ENCODE measurements at places on chromosomes 3 and 15.
A peak's percentile ranks its signal among the peaks of the same experiment; 100 is the strongest.

DNA sequence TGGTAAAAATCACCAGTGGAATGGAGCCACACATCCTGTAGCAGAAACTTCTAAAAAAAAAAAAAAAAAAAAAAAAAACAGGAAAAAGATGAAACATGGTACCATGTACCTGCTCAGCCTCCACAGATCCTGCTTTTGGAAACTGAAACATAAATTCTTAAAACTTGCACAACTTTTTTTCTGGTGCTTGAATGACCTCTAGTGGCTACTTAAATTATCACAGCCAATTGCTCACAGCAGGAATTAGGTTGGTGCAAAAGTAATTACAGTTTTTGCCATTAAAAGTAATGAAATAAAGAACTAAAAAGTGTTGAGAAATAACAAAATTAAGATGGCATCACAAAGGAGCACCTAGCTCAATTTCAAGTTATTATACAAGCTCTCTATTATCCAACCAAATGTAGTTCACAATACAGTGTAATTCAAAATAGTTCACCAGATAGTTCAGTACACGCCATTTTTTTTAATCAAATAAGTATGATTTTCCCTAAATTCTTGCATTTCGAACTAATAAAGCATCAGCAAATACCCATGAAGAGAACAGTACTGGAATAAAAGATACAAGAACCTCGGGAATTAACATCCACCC lies 80.6 kb downstream of the ULK4 start:
- peak; percentile 27 for DNase-seq

- DNase-seq = no peak
Measured at GRCh38 chr15:33476908-33477307, 166.1 kb downstream of the RYR3 start.

- peak; percentile 84 for DNase-seq
Measured at GRCh38 chr15:51726302-51727073, 11.0 kb downstream of the LYSMD2 start.

GRCh38 chr3:110804856-110805255 lies 266.8 kb upstream of the NECTIN3 start:
- no peak for DNase-seq

DNA sequence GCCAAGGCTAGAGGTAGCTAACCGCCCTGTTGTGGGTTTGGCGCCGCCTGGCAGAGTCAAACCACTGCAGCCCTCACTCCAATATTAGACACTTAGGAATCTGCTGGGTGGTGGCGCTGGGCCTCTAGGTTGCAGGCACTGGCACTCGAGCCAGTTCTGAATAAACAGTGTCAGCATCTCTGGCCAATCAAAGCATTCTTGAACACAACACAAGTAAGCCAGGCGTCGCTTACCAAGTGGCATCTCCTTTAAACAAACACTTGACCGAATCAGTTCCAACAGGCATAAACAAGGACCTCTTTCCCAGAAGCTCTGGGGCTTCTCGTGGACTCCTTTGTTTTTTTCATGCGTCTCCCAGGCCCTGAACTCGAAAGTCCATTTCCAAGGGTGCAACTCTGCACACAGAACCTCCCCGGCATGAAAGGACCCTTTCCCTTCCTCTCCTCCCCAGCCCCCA lies 82.3 kb downstream of the LRIG1 start:
- DNase-seq = no peak

- DNase-seq = no peak
Measured at GRCh38 chr15:61011576-61012336, 217.3 kb downstream of the RORA start.

GRCh38 chr3:32401126-32401525 lies 9.5 kb downstream of the CMTM7 start:
- no peak for DNase-seq

DNA sequence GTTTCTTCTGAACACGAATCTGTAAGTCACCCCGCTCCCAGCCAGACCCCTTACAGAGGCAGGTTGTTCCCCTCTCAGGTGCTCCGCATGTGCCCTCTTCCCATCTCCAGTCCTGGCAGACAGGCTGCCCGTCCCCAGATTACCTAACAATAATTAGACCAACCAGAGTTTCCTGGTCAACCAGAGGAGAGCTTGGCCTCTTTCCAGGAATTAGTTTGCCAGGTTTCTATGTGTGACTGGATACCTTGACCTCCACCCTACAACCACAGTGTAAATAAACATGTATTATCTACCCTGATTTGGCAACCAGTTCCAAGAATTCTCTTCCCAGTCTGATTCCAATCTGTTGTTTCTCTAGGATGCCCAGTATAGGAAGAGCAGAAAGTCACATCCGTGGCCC lies 178.0 kb upstream of the UMPS start:
- DNase-seq = no peak

GRCh38 chr3:177062052-177062732 lies 135.1 kb downstream of the TBL1XR1 start:
- no peak for DNase-seq

GRCh38 chr3:35385271-35385670 lies 254.1 kb upstream of the ARPP21 start:
- DNase-seq = no peak

DNA sequence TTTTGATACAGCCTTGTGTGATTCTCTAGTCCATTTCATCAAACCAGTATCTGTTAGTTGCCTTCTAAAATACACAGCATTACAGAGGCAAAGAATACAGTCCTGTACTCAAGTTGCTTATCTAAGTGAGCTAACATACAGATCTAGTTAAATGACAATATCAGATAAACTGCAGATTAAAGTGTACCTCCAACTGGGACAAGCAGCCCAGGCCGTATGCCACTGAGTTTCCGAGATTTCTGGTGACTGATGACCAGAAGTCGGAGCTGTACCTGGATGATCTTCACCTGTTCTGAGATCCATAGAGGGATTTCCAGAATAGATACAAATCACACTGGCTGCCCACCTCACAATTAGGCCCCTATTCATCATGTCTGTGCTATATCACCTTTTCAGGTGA lies 6.3 kb upstream of the TRIM59 start:
- no peak for DNase-seq

GRCh38 chr3:23072693-23073092 lies 130.4 kb upstream of the UBE2E2 start:
- no peak for DNase-seq

GRCh38 chr3:62839748-62840147 lies 35.5 kb downstream of the CADPS start:
- no peak for DNase-seq

- no peak for DNase-seq
Measured at GRCh38 chr3:17065315-17065714, 180.6 kb downstream of the PLCL2 start.

GRCh38 chr3:52277071-52277964 lies 1.1 kb downstream of the WDR82 start:
- DNase-seq = peak; percentile 55

DNA sequence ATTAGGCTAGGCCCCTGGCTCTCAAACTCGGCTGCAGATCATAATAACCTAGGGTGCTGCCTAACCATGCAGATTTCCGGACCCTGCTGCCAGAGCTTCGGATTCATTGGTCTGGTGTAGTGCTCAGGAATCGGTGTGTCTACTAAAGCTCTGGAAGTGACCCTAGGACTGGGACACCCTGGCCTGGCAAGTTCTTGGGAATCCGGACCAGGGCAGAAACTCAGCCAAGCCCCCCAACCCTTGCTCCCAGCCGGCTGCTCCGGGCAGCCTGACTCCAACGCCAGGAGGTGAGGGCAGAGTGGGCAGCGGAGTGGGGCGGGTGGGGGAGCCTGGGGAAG lies 23.0 kb downstream of the IGDCC3 start:
- no peak for DNase-seq

DNA sequence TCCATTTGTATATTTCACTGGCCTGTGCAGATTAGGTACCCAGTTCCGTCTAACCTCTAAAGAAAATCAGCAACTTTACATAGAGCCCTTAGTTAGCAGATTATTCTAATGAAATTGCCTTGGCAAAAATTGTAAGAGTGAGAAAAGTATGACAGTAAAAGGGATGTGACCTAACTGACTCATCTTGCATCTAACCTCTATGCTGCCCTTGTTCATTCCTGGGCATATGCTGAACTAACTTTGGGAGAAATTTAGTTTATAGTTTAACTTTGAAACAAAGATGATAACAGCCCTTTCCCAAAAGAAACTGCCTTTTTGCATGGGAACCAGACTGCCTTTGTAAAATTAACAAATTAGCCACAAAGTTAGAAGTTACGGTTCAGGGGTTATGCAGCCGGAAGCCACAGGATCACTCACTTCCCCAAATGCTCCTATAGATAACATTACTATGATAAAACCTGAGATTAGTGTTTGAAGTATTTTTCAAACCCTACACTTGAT lies 839.8 kb upstream of the ALCAM start:
- DNase-seq = no peak

GRCh38 chr3:33453331-33453761 lies 13.1 kb upstream of the UBP1 start:
- no peak for DNase-seq

DNA sequence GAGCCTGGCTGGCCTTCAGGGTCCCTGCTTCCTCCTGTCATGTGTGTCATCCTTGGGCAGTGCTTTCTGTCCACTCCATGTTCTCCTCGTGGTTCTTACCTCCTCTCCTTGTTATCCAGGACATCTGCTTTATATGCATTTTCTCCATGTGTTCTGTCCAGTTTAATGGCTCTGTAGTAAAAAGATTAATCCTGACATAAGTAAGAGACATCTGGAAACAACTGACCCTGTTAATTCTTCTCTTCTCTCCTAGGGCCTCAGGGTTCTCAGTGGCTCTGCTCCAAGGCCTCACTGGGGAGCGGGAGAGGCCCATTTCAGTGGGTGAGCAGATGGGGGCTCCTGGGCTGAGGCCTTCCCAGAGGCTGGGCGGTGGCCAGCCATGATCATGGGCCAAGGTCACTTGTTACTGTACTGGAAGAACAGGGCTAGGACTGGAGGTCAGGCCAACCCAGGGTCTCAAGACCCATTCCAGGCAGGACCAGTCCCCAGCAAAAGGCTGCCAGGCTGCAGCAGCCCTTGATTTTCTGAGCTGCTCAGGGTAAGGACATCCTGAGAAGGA lies 20.2 kb upstream of the CDCP1 start:
- DNase-seq = no peak

DNA sequence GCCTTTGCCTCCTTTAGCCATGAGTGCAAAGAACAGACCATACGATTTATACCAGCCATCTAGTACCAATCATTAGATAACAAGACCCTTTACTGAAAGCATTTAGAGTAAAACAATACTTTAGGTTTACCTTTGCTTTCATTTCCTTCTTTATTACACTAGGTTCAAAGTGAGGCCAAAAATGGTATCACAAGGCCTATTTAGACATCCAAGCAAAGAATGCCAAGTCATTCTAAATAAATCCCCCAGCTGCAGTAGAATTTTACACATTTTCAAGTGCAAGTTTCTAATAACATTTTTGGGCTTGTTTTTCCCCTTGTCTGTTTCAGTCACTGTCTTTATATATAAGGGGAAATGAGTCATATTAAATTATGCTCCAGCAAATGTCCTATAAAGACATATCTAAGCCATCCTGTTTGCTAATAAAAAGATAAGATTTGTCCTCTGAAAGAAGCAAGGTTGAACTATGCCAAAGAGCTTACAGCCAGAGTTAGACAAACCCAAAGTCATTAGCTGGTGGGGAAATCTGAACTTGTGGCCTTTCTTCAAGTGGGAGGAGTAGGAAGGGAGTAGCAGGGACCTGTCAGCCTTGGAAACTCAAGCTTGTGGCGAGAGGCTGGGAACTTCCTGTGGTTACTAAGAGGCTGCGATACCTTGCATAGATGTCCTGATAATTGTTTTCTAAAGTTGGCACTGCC lies 232.7 kb downstream of the MECOM start:
- DNase-seq = peak; percentile 23

DNA sequence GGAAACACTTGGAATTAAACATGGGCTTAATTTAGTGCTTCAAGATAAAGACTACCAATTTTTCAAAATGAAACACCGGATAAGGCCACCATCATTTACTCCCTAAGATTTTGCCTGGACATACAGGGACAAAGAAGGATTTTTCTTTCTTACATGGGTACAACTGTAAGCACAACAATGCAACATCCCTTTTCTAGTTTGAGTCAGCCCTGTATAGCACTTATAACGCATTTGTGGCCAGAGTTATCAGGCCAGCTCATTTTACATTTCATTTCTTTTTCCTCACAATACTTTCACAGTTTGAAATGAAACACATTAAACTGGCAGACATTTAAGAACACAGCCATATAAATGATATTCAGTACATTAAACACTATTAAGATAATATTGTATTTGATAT lies 9.8 kb upstream of the SUCNR1 start:
- DNase-seq = no peak

DNA sequence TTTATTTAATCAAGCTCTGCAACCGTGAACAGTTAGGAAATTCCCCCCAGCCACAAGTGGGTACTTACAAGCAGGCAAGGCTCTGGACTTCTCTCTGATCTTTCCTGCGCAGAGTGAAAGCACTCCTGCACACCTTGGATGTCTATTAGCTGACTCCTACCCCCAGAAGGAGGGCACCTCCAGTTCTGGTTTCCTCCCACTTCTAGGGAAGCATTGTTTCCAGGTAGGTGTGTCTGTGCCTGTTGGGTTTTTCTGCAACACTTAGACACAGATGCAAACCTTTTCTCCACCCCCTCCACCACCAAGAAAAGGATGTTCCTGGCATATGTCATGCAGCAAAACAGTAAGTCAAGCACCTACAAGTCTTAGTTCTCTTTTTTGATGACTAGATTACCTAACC lies at the start of gene ZBED2:
TSS of gene ZBED2 (minus strand) at position 115 of the 400 bp plus-strand sequence. CDS start 1,145 bp downstream, outside the sequence.
- DNase-seq = no peak

DNA sequence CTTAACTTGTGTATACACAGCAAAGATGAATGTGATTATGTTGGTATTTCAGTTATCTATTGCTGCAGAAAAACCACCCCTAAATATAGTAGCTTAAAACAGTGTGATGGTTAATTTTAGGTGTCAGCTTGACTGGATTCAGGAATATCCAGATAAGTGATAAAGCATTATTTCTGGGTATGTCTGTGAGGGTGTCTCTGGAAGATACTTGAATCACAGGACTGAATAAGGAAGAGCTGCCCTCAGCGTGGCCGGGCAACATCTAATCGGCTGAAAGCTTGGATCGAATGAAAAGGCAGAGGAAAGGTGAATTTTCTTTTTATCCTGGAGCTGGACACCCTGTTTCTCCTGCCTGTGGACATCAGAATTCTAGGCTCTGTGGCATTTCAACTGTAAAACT lies 132.0 kb upstream of the SYNPR start:
- DNase-seq = no peak

- DNase-seq = peak; percentile 75
Measured at GRCh38 chr3:125585595-125586223, 9.6 kb downstream of the OSBPL11 start.

- DNase-seq = no peak
Measured at GRCh38 chr3:153892126-153892525, 229.1 kb upstream of the ARHGEF26 start.

Measured in urothelium cell line (cell line).